ENCODE measurements at places on chromosomes 3 and 15.

GRCh38 chr3:107452436-107452835 is 70.3 kb upstream of the BBX start:
- no peak for DNase-seq

DNA sequence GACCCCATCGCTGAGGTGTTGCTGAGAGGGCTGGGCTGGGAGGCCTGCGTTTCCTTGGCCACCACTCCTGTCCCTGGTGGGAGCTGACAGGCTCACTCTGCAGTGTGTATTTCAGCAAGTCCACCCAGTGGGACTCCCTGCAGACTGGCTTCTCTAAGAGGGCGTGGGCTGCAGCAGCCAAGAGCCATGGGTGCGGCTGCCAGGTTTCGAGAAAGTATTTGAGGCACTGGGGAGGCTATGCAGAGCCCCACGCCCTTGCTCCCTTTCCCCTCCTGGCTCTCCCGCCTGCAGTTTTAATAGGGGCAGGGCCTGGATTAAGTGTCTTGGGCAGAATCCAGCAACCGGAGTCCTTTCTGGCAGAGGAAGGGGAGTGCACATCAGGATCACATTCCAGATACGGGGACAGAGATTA is 242.1 kb downstream of the THSD4 start:
- no peak for DNase-seq

DNA sequence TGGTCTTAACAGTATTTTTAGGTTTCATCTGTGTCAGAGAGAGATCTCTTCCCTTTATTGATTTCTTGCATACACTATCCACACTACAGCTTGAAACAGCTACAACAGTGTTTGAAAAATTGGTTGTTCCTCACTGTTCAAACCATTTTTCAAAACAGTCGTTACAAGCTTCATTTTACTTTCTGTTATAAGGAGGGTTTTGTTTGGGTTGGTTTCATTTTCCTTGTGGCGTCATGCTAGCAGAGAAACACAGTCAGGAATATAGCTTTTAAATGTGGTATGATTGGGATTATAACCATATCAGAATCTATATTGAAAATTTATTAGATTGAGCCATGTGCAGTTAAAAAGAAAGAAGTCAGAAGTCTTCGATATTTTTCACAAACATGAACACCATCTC is 400.6 kb downstream of the ZBTB20 start:
- peak; percentile 50 for DNase-seq

- DNase-seq: no peak
Observed at GRCh38 chr3:64381367-64381766, 156.1 kb upstream of the PRICKLE2 start.

GRCh38 chr3:73024836-73025235 is 28.2 kb downstream of the PPP4R2 start:
- DNase-seq: no peak

GRCh38 chr15:91116113-91117067 is 16.3 kb downstream of the SV2B start:
- no peak for DNase-seq

- DNase-seq: peak; percentile 47
Observed at GRCh38 chr15:88894819-88895767, at the start of gene HAPLN3. TSS of gene HAPLN3 (minus strand) at chr15:88895544. CDS start at chr15:88887298, 8,246 bp downstream.

DNA sequence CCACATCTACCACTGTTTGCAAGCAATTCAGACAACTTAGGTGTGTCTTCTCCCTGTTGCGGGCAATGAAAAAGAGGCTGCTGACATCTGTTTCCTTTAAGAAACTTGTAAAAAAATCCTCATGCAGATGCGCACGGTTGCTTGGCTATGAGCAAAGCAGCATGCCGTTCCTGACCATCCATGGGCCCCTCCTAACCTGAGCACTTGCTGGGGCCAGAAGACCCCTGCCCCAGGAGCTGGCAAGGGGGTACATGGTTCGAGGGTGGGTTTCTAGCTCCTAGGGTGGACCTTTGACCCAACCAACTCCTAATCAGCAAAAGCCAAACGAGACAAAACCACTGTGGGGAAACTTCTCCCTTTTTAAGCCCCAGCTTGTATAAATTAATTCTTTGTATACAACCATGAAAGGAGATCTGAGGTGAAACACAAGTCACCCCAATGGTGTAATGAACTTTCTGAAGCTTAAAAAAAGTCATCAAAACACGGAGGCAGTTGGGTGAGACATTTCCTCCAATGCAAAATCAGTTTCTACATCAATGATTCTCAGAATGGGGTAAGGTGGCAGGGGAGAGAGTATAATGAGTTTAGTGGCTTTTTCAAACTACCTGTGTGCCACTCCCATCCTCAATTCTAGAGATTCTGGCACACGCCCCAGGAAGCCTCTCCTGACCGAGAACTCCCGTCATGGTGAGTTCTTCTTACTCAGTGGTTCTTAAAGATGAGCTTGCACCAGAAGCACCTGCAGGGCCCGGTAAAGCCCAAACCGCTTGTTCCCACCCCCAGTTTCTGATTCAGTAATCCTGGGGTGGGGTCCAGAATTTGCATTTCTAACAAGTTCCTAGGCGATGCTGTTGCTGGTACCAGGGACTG is 44.1 kb downstream of the CPN2 start:
- no peak for DNase-seq

GRCh38 chr3:19645093-19645492 is 288.9 kb downstream of the EFHB start:
- no peak for DNase-seq

DNA sequence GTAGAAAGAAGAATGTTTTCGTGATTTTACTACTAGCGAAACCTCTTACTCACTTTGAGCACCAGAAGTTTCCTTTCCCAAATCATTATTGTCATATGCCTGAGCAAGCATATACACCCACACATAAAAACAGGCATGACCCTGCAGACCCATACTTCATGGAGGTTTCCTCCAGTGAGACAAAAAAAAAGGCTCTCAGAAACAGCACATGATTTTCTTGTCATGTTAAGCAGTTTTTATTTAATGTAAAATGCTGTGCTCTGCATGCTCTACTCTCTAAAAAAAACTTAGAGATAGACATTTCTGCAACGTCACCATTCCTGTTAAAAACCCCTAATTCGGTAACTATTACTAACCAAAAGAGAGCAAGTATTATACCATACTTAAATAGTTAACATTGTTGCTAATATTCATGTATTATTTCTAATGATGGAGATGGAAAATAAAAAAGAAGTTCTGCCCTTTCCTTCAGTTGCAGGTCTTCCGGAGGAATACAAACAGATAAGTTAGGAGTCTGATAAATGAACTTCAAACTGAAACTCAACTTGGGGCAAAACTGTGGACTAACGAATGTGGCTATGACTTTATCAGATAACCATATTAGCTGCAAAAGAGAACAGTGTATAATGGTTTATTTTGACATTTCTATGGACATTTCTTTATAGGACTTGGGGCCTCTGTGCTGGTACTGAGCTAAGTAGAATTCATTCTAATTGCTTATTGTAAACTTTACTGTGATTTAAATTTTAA is 15.9 kb downstream of the CD200R1 start:
- no peak for DNase-seq

DNA sequence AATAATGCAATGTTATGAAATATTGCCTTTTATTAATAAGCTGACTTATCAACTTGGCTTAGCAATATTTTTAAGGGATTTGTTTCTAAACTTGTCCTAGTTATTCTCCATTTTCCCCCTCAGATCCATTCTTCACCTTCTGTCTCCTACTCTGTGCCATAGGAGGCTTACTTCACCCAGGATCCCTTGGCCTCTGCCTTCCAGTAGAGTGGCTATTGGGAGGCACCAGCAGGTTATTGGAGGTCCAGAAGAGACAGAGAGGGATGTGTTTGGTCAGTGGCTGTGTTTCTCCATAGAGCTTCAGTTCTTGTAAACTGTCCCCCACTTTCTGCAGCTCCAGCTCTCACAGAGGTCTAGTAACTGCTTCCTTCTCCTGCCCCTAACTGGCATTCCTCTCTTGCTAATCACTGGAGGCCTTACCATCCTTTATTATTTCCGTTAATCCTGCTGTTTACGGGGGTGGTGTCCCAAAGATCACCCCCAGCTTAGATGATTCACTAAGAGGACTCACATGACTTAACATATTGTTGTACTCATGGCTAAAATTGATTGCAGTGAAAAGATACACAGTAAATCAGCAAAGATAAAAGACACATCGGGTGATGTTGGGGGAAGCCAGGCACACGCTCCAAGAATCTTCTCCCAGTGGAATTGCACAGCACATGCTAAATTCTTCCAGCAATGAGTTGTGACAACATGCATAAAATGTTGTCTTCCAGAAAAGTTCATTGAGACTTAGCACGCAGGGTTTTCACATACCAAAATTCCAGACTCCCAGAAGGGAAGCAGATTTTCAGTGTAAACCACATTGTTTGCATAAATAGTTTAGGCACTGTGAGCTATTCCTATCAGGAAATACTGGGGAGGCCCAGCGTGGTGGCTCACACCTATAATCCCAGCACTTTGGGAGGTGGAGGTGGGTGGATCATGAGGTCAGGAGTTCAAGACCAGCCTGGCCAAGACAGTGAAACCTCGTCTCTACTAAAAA is 67.5 kb downstream of the RPL22L1 start:
- DNase-seq: peak; percentile 51

- no peak for DNase-seq
Observed at GRCh38 chr15:37053166-37053565, 47.2 kb downstream of the MEIS2 start.

DNA sequence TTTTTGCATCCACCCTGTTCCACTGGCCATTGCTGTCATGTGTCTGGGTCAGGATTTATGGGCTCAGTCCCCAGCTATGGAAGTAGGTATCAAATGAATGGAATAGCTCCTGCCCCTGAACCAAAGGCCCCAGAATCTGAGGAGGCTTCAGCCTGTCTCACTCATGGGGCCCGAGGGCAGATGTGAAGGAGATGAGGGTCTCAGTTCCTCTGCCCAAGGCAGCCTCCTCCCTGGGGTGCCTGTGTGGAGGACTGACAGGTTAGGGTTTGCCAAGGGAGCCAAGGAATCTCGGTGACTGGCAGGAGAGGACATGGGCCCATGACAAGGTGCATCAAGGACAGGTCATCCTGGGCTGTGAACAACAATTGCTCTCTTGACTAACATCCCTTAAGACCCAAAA is 70.4 kb downstream of the CPN2 start:
- DNase-seq: no peak

GRCh38 chr3:178686826-178687225 is 150.6 kb downstream of the KCNMB2 start:
- no peak for DNase-seq

GRCh38 chr15:32688151-32688639 is 29.6 kb upstream of the GREM1 start:
- DNase-seq: peak; percentile 21

DNA sequence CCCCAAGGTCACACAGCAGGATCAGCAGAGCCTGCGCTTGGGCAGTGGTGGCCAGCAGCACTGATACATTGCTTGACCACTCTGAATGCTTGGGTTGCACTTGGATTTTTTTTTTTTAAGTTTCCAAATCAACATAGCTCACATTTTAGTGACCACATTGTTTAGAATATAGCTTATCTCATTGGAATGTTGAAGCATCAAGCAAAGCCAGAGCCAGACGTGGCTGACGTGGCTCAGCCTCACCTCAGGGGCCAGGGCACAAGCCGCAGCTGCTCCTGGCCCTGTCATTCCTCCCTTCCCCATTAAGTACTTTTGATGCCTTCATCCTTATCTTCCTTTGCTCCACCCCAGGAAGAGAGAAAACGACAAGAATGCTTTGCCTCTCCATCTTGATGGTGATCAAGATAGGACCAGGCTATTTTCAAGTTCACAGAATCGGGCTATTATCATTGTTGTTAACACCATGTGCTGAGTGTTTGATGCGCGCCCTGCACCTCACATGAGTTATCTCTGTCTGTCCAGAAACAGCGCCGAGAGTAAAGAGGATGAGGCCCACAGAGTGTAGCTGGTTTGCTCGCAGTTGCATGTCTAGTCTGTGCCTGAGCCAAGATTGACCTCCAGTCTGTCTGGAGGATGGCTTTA is 75.8 kb downstream of the AAGAB start:
- peak; percentile 82 for DNase-seq

GRCh38 chr3:4581920-4582611 is 88.9 kb downstream of the ITPR1 start:
- no peak for DNase-seq

DNA sequence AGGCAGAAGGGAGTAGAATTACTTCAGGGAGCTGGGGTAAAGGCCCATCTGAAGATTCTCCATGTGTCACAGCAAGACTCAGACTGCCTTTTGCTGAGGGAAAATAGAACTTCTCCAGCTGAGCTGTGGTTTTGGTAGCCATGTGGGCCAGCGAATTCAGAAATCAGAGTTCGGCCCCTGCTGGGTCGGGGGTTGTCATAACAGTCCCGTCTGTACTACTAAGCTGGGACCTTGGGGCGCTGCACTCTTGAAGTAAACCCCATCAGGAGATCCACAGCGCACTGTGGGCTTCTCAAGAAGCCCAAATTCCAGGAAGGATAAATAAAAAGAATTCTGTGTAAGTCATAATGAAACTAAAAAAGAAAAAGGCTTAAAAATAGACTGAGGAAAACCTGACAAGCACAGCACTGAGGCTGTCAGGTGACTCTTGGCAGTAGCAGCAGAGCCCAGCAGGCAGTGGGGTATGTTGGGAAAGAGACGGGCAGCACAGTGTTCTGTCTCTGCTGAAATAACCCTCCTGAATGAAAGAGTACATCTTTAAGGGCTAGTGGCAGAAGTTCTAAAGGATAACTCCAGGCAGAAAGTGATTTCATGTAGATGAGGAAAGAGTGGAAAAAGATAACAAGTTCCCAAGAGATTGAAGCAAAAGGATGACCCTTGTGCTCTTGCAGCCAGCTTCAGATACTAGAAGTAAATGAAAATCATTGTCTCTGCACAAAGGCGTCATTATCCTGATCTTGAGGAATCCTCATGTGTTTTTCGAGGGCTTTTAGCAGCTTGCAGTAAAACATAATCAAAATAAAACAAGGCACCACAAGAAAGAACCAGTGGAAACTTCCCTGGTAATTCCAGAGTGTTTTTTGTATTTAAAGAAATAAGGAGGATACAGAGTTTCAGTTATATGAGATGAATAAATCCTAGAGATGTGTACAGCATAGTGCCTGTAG is 74.5 kb downstream of the RAB7A start:
- no peak for DNase-seq

DNA sequence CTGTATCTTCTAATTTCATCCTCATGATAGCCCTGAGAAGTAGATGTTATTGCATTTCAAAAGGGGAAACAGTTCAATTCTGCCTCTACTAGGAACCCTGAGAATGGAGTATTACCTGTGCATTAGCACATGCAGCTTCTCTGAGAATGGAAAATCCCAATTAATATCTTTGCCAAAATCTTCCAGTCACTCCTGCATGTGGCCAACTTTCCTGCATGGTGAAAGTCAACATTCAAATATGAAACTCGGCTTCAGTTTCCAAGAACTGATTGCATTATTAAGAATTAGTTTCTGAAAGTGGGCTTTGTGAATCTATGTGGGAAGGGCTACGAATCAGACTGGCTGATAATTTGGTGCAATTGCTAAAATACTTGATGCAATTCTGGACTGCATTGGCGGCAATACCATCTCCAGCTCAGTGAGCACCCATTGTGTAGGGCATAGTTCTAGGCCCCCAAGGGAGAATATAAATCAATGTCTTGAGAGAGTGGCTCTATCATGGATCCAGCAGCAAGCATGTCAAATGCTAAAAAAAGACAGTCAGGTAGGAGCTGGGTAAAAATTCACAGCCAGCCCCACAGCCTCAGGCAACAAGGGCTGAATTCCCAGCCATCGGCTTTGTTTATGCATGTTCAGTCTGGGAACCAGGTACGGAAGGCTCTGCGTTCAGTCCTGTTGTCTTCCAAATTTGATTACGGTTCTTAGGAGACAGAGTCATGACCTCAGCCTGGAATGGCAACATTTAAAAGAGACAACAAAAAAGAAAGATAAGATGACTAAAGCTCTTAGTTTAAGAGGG is 18.8 kb upstream of the BCL6 start:
- DNase-seq: no peak

Measured in ACHN (cell line).